ENCODE measurements at places on chromosomes 2 and 18.

GRCh38 chr2:226888971-226889370 is 53.1 kb downstream of the RHBDD1 start:
- no peak for DNase-seq

DNA sequence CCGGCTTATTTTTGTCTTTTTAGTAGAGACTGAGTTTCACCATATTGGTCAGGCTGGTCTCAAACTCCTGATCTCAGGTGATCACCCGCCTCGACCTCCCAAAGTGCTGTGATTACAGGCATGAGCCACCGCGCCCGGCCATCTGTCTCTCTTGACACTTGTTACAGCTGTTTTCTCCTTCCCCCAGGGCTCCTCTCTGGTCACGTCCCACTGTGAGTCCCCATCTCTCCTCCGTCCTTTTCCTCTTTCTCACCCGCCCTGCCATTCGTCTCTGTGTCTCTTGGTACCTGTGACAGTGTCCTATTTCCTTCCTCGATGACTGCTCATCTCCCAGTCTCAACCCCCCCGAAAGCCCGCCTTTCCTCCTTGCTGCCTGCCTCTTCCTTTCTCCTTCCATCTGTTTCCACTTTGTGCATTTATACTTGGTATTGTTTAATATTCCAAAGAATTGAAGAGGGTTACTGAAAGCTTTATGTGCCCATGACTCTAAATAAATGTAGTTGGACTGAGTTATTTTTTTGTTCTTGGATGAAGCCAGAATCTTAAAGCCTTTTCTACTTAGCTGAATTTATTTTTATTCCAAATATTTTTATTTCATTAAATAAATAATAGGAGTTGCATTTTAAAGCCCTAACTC is 241.5 kb downstream of the SH3RF3 start:
- no peak for DNase-seq

GRCh38 chr2:22838461-22838860 is 546.5 kb upstream of the KLHL29 start:
- no peak for DNase-seq

GRCh38 chr2:36376992-36377738 is 21.6 kb downstream of the CRIM1 start:
- DNase-seq, result no peak

GRCh38 chr2:96087130-96087529 is 29.2 kb downstream of the ADRA2B start:
- no peak for DNase-seq

- no peak for DNase-seq
Measured at GRCh38 chr2:15640261-15640711, 48.6 kb downstream of the DDX1 start.

DNA sequence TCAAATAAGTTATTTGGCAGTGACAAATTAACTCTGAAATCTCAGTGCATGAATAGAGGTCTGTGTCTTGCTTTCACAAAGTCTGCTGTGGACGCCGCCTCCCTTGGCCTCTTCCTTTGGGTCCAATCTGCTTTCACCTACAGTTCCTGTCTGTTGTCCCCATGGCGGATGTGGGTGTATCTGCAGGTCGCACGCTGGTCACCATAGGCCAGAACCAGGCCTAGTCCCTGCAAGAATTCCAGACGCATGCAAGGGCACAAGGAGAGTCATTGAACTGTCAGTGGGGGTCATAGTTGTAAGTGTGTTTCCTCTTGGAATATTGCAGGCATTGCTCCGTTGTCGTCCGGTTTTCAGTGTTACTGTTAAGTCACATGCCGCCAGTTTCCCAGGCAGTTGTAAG is 7.4 kb downstream of the SOCS6 start:
- no peak for DNase-seq

- no peak for DNase-seq
Measured at GRCh38 chr18:13260197-13260934, 41.8 kb downstream of the LDLRAD4 start.

DNA sequence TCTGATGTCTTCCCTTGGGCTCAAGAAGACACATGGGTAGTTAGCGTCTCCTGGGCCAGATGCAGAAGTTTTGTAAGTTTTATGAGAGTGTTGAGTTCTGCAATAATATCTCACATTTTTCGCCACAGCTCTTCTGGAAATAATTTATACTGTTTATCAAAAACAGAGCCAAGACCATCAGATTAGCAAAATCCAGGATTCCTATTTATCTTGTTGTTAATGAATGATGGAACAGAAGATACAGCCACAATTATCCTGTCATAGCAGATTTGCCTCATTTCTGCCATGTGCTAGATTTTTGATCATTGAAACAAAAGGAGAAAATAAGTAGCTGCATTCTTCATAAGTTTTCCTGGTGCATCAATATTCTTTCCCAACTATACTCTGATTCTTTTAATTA is 1048.6 kb upstream of the KLHL29 start:
- DNase-seq, result no peak

DNA sequence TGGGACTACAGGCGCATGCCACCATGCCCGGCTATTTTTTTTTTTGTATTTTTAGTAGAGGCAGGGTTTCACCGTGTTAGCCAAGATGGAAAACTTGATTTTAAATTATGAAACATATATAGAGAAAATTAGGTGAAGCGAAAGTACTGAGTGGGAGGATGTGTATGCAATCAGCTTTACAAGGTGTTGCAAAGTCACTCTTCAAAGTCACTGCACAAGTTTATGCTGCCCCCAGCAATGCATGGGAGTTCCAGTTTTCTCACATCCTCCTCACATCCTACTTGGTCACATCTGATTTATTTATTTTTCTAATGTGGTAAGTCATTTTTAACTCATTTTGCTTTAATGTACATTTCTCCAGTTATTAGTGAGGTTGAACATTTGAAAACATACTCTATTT is 49.2 kb upstream of the CHN1 start:
- DNase-seq, result no peak

GRCh38 chr2:168076731-168077130 is 170.7 kb downstream of the STK39 start:
- DNase-seq, result no peak

DNA sequence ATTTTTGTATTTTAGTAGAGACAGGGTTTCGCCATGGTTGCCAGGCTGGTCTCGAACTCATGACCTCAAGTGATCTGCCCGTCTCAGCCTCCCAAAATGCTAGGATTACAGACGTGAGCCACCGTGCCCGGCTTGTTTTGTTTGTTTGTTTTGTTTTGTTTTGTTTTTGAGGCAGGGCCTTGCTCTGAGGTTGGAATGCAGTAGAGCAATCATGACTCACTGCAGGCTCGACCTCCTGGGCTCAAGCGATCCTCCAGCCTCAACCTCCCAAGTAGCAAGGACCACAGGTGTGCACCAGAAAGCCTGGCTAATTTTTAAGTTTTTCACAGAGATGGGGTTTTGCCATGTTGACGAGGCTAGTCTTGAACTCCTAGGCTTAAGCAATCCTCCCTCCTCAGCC is 8.9 kb upstream of the CNNM4 start:
- no peak for DNase-seq

GRCh38 chr2:28801726-28802125 is 8.9 kb upstream of the SPDYA start:
- DNase-seq, result no peak

- DNase-seq, result no peak
Measured at GRCh38 chr2:36549165-36549574, 48.8 kb downstream of the FEZ2 start.

DNA sequence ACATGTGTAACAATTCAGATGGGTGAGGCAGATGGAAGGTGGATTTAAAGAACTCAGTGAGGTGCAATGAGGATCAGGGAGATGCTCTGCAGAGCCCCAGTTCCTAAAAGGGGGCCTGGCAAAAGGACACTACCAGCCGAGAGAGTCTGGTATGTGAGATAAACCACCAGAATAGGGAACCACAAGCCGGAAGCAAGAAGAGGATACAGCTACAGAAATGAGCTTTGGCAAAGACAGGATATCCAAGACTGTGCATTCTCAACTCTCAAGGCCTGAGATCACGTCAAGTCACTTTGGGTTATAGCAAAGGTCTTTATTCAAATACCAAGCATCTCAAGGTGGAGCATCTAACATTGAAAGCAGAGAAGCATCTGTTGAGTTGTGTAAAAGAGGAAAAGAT is 293.5 kb downstream of the ARHGAP15 start:
- no peak for DNase-seq

- DNase-seq, result no peak
Measured at GRCh38 chr2:25044011-25044410, 2.1 kb downstream of the EFR3B start.

DNA sequence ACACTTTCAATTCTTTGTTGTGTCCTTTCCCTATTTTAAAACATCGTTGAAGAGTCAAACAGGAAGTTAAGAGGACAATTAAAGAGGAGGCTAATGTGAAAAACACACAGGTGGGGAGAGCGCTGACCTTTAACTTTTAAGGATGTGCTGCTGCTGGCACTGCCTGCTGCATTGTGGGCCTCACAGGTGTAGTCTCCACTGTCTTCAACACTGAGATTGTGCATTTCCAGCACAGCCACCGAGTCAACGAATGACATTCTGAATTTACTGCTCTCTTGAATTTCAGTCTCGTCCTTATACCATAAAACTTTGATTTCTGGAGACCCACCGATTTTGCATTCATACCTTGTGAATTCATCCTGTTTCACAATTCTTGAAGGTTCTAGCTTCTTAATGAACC is 91.9 kb downstream of the TTN start:
- DNase-seq, result no peak

GRCh38 chr2:5933669-5934068 is 241.5 kb downstream of the SOX11 start:
- no peak for DNase-seq

- DNase-seq, result no peak
Measured at GRCh38 chr18:62179213-62179612, 7.6 kb downstream of the PIGN start.

DNA sequence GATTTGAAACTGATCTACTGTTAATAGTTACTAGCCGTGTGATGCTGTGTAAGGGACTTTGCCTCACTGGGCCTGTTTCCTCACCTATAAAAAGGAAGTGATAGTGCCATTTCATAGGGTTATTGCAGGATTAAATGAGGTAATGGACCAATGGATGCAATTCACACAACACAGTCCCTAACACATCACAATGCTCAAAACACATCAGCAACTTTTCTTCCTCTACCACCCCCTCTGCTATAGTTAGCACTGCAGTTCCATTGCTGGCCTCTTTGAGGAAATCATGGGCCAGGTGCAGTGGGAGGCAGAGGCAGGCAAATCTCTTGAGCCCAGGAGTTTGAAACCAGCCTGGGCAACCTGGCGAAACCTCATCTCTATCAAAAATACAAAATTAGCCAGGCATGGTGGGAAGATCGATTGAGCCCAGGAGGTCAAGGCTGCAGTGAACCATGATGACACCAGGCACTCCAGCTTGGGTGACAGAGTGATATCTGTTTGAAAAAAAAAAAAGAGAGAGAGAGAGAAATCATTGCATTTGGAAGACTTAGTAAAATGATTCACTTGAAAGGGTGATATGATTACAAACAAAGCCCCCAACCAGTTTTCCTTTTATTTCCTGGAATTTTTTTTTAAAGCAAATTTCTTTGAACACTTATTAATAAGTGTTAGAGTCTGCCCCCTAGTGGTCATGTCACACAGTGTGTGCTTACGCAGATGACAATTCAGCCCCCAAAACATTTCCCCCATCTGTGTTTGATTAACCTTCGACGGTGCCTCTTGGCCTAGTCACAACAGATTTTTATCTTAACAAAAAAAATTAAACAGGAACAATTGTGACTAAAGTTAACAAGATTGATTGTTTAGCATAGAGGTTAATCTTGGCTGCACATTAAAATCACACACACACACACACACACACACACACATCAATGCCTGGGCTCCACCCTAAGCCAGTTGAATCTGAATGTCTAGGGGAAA is 88.6 kb upstream of the BCL11A start:
- DNase-seq, result no peak

GRCh38 chr2:30666266-30666874 is 140.9 kb downstream of the CAPN13 start:
- DNase-seq, result no peak

GRCh38 chr18:8329186-8329771 is 280.0 kb upstream of the RAB12 start:
- no peak for DNase-seq

GRCh38 chr2:164794016-164794415 is 47.6 kb downstream of the COBLL1 start:
- no peak for DNase-seq

DNA sequence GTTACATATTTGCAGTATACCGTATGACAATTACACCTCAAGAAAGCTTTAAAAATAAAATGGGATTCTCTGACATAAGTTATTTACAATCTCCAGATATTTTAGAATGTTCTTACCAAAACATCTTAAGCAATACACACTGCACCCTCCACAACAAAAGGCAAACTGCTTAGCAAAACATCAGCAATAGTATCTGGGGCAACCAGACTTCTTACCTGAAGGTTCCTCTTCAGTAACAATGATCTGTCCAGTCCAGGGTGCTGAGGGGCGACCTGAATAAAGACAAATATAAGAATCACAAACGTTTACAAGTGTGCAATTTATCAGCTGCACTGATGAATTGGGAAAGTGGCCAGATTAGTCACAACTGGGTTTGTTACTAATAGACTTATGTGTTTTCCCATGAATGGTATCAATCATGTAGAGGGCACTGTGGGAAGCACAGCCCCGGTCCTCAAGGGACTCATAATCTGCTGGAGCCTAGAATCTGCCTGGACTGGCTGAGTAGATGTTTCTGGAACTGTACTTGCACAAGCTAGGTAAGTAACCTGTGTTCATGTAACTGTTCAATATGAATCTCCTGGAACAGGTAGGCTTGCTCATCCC is 70.7 kb downstream of the MYOM1 start:
- no peak for DNase-seq

DNA sequence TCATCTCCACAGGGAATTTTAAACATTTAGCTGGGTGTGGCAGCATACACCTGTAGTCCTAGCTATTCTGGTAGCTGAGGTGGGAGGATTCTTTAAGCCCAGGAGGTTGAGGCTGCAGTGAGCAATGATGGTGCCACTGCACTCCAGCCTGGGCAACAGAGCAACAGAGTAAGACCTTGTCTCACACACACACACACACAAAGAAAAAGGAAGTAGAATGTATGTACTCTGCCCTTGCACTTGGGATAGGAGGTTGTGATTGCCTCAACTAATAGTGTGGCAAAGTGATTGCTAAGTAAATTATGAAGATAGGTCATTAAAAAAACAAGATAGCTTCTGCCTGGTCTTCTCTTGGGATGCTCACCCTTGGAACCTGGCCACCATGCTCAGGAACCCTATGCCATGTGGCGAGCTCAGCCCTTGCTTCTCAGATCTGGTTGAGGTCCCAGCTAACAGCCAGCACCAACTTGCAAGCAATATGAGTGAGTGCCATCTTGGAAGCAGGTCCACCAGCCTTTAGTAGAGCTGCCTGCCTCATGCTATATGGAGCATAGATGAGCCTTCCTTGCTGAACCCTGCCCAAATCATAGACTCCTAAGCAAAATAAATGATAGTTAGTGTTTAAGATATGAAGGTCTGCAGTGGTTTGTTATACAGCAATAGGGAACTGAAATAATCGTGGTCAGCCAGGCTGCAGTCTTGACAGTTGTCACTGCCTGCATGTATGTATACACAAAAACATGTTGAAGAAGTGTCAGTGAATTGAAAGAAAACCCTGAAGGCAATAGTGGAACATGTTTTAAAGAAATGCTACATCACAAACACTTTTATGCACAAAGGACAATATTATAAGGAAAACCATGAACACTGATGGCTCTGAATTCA is 30.1 kb upstream of the PNO1 start:
- DNase-seq, result no peak

All from stimulated activated CD4-positive, alpha-beta T cell treated with anti-CD3 and anti-CD28 coated beads, Interleukin-1b, Interleukin-23, amount 100 ng/mL, for 1 hour (primary cell).